Activated T-helper 1 cell treated with anti-CD3 and anti-CD28 coated beads, Interleukin-12 subunit alpha, Interleukin-12 subunit beta, Interleukin-2, Interleukin-4 antibody, amounts not matched to agents 30 ng/mL and 10 ng/mL and 1 ng/mL, durations not matched to agents 14 hours and 24 hours and 36 hours (primary cell): ENCODE measurements at places on chromosomes 5 and 9. TPM values are rescaled to one million over a fixed set of nuclear protein-coding genes. Genes with fewer than 3 reads are reported as not detected.

- H3K27ac ChIP-seq = no peak overlapping the region
- no peaks in the 10 kb centered on the region for H3K4me1 ChIP-seq
- H3K27me3 ChIP-seq = no peaks in the 10 kb centered on the region
- no peaks in the 10 kb centered on the region for H3K36me3 ChIP-seq
- H3K4me3 ChIP-seq = no peak overlapping the region
- DNase-seq = no peak
Observed at GRCh38 chr5:126927429-126927828, 102.9 kb downstream of the MARCHF3 start.

DNA sequence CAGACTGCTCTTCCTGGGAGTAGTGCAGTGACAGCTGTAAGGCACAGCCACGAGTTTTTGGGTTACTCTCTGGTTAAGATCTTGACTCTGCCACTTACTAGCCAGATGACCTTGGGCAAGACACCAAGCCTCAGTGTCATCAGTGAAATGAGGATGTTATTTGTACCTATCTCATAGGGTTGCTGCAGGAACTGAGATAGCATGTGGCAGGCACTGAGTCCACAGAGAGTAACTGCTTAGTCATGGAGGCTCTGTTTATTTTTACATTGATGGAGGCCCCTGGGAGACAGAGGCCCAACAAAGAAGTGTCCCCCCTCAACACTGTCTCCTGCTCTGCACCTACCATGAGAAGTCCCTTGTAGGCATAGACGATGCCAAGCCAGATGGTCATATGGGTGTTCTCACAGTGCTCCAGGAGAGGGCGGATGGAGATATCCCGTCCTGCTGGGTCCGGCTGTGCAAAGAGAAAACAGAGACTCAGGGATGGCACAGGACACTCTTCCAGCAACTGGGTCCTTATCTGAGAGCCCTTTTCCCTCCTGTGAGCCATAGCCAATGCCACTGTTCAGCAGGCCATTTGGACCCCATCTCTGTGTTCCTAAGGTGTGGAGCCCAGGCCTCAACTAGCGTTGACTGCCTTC is 55.4 kb upstream of the TBC1D2 start:
- H3K27me3 ChIP-seq = peaks cover 6% of the 10 kb centered on the region
- H3K4me1 ChIP-seq = peaks cover 6% of the 10 kb centered on the region
- DNase-seq = no peak
- no peak overlapping the region for H3K27ac ChIP-seq
- no peaks in the 10 kb centered on the region for H3K36me3 ChIP-seq

DNA sequence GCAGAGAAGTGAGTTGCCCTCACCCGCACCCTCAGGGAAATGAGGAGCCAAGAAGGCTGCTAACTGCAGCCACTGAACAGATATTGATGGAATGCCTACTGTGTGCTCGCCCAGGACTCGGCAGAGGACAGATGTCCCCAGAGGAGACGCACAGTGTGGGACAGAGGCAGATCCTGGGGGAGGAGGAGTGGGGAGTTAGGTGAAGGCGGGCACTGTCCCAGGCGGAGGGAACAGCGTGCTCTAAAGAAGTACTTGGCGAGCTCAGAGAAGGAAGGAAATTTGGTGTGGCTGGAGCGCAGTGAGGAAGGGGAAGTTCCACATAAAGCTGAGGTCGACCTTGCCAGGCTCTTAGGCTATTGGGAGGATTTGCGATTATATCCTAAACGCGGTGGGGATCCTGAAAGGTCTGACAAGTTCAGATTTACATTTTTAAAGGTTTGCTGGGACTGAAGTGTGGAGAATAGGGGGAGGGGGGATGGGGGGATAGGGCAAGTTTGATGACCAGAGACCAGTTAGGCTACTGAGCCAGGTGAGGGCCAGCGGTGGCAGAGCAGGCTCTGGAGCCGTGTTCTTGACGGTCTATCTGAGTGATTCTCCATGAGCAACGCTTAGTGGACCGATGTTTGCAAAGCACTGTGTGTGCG is 23.6 kb upstream of the CERCAM start:
- no peak for DNase-seq
- no peak overlapping the region for H3K27ac ChIP-seq
- H3K27me3 ChIP-seq = peaks cover 16% of the 10 kb centered on the region
- H3K36me3 ChIP-seq = peaks cover 4% of the 10 kb centered on the region
- no peaks in the 10 kb centered on the region for H3K4me1 ChIP-seq
- H3K4me3 ChIP-seq = no peak overlapping the region

Gene ITK
- 251 and 259 TPM in 2 replicates for total RNA-seq

Gene COL27A1
- 6.1 and 7.4 TPM in 2 replicates for total RNA-seq

DNA sequence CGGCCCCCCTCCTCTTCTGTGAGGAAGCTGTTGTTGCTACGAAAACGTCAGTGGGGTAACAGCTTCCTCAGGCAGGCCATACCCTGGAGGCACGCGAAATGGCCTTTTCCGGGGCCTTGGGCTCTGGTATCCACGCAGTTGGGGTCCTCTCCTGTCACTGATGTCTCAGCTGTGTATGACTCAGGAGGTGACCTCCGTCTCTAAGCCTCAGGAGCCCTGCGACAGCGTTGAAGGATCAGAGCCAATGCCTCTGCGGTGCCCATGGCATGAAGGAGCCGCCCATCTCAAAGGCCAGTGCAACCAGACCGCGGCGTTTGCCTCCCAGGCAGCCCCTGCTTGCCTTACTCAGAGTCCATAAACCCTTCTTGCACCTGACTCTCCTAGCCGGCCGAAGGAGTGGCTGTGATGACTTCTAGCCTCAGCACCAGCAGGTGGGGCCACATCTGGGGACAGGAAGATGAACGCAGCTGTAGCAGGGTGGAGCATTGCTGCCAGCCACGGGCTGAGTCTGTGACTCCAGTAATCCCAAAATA is 1.0 kb upstream of the MXD3 start:
- peaks cover 9% of the 10 kb centered on the region for H3K36me3 ChIP-seq
- peak; percentile 50 for DNase-seq
- peak overlapping the region; percentile 84 for H3K27ac ChIP-seq
- H3K4me3 ChIP-seq = peak overlapping the region; percentile 87
